Gastroesophageal sphincter (tissue), 4 donors: ENCODE measurements at places on chromosomes 16 and 17. TPM values are rescaled to one million over a fixed set of nuclear protein-coding genes. Genes with fewer than 3 reads are reported as not detected.

TBC1D3K gene
- not detected for total RNA-seq

DNA sequence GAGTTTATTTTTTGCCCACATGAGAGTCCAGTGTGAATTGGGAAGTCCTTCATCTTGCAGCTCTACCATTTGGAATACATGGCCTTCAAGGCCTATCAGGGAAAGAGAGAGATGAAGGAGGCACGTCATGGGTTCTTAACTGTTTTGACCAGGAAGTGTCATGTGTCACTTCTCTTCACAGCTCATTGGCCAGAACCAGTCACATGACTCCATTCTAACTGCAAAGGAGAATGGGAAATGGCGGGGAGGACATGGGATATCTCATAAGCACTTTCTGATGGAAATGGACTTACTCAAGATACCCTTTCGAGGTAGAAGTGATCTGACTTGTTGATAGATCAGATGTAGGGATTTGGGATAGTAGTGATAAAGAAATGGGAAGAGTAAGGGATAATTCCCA, 57.9 kb upstream of the CES5A start:
- peaks cover 8% of the 10 kb centered on the region for H3K27me3 ChIP-seq
- H3K4me1 ChIP-seq: no peaks in the 10 kb centered on the region
- H3K27ac ChIP-seq: no peak overlapping the region

GRCh38 chr16:77234611-77235010, 35.4 kb downstream of the SYCE1L start:
- H3K36me3 ChIP-seq: no peaks in the 10 kb centered on the region
- no peak overlapping the region for H3K4me3 ChIP-seq
- no peak for ATAC-seq
- peaks cover 36% of the 10 kb centered on the region for H3K27me3 ChIP-seq

GLYR1 gene
- 86.0 TPM for total RNA-seq

PARD6A gene
- 13.4 TPM for total RNA-seq

DNA sequence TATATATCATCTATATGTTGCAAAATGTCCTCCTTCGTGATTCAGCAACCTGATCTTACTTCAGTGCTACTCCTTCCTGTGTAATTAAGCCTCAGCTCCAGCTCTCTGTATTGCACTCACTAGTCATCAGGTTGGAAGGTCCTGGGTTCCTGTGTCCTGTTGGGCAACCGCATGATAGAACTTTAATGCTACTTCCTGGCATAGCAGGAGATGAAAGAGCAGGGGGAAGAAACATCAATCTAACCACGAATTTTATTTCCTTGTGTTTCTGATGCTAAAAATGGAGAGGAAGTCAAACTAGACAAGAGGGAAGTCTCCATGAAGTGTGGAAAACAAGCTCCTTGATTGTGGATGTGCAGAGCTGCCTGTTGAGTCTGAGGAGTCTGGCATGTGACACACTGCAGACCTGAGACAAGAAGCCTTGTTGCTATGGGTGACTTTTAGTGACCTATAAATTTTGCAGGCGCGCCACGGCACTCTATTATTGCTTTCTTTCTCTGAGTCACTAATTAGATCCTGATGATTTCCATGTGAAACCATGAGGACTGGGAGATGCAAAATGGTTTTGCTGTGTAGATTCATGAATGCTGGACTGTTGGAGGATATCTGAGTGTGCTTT, 25.6 kb downstream of the IGSF6 start:
- no peak overlapping the region for H3K4me3 ChIP-seq
- no peaks in the 10 kb centered on the region for H3K27me3 ChIP-seq
- H3K4me1 ChIP-seq: peaks cover 8% of the 10 kb centered on the region

KRTAP2-3 gene
- total RNA-seq: not detected

DNA sequence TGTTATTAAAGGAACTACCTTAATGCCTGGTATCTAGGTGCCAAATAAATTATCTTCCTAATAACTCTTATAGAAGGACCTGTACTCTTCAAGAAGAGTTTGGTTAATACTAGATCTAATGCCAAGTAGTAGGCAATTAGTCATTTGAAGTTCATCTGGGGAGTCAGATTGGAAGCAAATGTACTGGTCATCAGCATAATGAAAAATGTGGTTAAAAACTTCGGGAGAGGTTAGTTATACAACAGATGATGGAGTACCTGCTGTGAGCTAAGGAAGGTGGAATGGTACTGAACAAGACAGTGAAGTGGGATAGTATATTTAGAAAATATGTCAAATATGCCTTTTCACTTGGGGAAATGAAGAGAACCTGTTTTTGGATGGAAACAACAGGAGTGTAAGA, 49.2 kb downstream of the TNRC6A start:
- H3K27ac ChIP-seq: peak overlapping the region; percentile 69
- H3K27me3 ChIP-seq: no peaks in the 10 kb centered on the region
- H3K4me3 ChIP-seq: no peak overlapping the region
- ATAC-seq: no peak
- H3K4me1 ChIP-seq: peaks cover 36% of the 10 kb centered on the region
- H3K36me3 ChIP-seq: peaks cover 10% of the 10 kb centered on the region

MEOX1 gene
- 5.3 TPM for total RNA-seq

DNA sequence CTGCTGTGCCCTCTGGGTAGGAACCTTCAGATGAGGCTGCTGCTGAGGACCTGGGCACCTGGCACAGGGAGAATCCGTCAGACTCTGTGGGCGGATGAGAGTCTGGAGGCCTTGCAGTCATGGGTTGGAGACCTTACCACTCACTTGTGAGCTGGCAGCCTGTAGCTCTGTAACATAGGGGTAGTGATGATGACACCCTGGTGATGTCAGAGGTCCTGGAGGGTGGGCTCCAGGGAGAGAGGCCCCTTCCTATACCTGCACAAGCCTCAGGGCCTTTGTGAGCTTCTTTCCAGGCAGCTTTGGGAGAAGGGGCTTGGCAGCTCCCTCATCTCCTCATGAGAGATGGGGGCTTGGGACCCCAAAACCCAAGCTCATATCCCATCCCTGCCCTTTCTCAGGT, 1.6 kb downstream of the MIEF2 start:
- peak overlapping the region; percentile 96 for H3K27ac ChIP-seq
- H3K4me3 ChIP-seq: no peak overlapping the region
- no peaks in the 10 kb centered on the region for H3K27me3 ChIP-seq
- H3K4me1 ChIP-seq: peaks cover 48% of the 10 kb centered on the region
- ATAC-seq: no peak

DNA sequence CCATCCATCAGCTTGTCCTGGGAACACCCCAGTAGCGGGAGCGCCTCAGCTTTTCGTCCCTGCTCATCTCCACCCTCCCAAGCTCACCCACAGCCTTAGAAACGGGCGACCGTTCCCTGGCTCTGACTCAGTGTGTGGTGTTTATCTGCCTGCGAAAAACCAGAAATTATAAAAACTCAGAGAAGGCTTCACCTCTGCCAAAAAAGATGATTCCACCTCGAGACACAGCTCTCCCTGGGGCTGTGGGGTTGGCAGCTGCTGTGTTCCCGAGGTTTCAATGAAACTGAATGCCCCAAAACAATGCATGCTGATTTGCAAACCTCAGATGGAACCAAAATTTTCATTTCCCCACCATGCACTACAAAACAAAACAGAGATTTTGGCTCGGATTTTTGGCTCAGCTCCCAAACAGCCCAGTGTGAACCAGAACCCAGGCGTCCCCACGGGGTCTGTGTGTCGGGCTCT, 62.4 kb upstream of the MED9 start:
- no peaks in the 10 kb centered on the region for H3K4me1 ChIP-seq
- H3K27me3 ChIP-seq: peaks cover 47% of the 10 kb centered on the region
- ATAC-seq: peak; percentile 67
- H3K36me3 ChIP-seq: no peaks in the 10 kb centered on the region
- peak overlapping the region; percentile 14 for H3K27ac ChIP-seq
- no peak overlapping the region for H3K4me3 ChIP-seq

DNA sequence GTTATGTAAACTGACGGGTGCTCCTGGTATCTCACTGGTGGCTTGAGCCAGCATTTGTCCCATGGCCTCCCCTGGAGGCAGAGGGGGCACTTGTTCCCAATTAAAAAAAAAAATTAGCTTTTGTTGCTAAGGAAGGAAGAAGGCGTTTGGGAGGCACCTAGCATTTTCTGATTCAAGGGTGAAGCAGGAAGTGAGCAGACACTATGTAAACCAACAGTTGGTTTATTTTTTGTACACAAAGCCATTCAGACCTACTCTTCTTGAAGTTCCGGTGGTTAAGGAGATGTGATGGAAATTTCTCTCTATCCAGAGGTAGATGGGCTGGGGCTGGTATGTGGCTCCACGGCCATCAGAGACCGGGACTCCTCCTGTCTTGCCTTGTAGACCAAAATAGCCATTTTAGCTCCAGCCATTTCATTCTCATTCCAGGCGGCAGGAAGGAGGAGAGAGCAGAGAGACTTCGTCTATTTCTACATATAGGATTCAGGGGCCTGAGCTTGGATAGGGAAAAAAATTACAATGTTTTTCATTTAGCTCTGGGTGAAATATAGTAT, 103.0 kb downstream of the SNX29 start:
- no peaks in the 10 kb centered on the region for H3K4me1 ChIP-seq
- H3K27me3 ChIP-seq: no peaks in the 10 kb centered on the region
- H3K36me3 ChIP-seq: no peaks in the 10 kb centered on the region
- H3K27ac ChIP-seq: no peak overlapping the region
- H3K4me3 ChIP-seq: no peak overlapping the region

DNA sequence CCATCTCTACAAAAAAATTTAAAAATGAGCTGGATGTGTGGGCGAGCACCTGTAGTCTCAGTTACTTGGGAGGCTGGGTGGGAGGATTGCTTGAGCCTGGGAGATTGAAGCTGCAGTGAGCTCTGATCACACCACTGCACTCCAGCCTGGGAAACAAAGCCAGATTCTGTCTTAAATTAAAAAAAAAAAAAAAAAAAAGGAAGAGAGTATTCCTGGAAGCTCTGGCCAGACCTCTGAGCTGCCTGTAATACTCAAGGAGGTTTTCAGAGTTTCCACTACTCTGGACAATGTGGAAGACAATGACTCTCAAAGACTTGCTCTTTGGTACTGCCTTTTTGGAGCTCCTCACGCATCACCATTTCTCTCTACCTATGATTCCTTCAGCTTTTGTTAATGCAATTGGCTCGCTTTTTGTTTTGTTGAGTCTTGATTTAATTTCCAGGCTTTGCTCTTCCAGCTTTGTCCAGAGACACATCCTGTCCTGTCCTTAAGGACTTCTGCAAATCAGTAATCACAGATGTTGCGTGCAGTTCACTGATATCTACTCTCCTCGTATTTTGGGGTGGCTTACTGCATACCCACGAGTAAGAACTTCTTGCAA, 10.8 kb downstream of the CHD9 start:
- no peak overlapping the region for H3K4me3 ChIP-seq
- no peaks in the 10 kb centered on the region for H3K27me3 ChIP-seq
- ATAC-seq: peak; percentile 48
- H3K36me3 ChIP-seq: no peaks in the 10 kb centered on the region

GRCh38 chr16:25073854-25074253, 37.7 kb upstream of the LCMT1 start:
- no peak overlapping the region for H3K4me3 ChIP-seq
- no peak overlapping the region for H3K27ac ChIP-seq
- no peak for ATAC-seq
- H3K36me3 ChIP-seq: no peaks in the 10 kb centered on the region
- no peaks in the 10 kb centered on the region for H3K4me1 ChIP-seq
- no peaks in the 10 kb centered on the region for H3K27me3 ChIP-seq

DNA sequence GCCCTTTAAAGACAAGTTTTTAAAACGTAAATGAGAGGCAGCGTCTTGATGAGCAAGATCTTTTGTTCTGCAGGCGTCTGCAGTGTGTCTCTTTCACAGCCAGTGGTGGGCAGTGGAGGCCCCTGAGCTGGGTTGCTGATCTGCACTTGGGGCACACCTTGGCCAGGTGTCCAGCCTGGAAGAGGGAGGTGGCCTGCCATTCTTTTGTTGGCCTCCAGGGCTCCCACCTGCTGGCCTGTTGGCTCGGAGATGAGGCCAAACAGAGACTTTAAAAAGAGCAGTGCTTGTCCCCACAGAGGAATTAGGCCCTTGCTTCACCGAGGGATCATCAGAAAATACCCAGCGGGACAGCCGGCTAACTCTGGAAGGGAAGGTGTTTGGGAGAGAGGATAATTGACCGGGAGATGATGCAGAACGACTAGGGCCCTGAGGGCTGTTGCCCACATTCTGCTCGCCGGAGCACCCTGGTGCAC, 145.9 kb upstream of the PLCG2 start:
- no peaks in the 10 kb centered on the region for H3K36me3 ChIP-seq
- peaks cover 5% of the 10 kb centered on the region for H3K4me1 ChIP-seq
- ATAC-seq: no peak
- no peaks in the 10 kb centered on the region for H3K27me3 ChIP-seq
- H3K27ac ChIP-seq: peak overlapping the region; percentile 39
- H3K4me3 ChIP-seq: no peak overlapping the region

TLCD2 gene
- 4.2 TPM for total RNA-seq

NUBP1 gene
- total RNA-seq: 33.0 TPM

DNA sequence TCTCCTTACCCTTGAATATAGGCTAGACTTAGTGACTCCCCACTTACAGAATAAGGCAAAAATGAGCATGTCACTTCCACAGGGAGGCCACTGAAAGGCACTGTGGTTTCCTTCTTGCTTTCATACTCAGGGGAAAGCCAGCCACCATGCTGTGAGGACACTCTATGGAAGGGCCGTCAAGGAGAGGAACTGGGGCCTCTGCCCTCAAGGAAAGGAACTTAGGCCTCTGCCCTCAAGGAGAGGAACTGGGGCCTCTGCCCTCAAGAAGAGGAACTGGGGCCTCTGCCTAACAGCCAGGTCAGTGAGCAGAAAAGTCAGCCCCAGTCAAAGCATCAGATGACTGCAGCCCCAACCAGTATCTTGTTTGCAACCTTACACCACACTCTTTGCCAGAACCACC, 30.1 kb downstream of the VPS35 start:
- peak; percentile 46 for ATAC-seq
- no peaks in the 10 kb centered on the region for H3K4me1 ChIP-seq
- peaks cover 74% of the 10 kb centered on the region for H3K36me3 ChIP-seq

- H3K4me1 ChIP-seq: peaks cover 4% of the 10 kb centered on the region
- peak; percentile 5 for ATAC-seq
- no peaks in the 10 kb centered on the region for H3K27me3 ChIP-seq
- peaks cover 22% of the 10 kb centered on the region for H3K36me3 ChIP-seq
- peak overlapping the region; percentile 59 for H3K4me3 ChIP-seq
- peak overlapping the region; percentile 97 for H3K27ac ChIP-seq
Observed at GRCh38 chr17:75289832-75290337, 652 bp upstream of the SLC25A19 start.

DNA sequence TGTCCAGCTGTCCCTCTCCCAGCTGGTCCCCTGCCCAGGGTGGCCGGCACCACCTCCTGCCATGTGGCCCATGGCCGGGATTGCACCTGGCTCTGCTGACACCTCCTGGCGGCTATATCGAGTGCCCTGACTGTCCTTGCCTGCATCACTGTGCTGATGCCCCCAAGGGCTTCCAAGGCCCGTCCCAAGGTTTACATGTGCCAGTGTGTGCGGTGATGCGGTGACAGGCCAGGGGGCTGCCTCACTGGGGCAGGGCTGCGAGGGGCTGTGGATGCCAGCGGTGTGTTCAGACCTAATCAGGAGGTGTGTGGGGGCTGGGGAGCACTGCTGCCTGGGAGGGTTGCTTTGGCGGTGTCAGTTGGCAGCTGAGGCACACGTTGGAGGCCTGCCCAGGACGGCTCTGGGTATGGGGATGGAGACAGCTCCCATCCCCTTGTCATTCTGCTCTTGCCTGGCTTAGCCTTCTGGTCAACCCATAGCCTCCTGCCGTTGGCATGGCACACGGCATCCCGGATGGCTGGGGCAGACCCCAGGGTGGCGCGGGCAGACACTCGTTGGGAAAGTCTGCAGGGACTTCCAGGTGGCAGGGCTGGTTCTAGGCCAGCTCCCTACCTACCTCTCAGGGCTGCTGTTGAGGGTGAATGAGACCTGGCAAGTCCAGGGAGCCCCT, 5.5 kb downstream of the MAP2K3 start:
- H3K27ac ChIP-seq: peak overlapping the region; percentile 97
- peaks cover 8% of the 10 kb centered on the region for H3K36me3 ChIP-seq
- H3K27me3 ChIP-seq: no peaks in the 10 kb centered on the region
- no peak for ATAC-seq
- H3K4me1 ChIP-seq: peaks cover 9% of the 10 kb centered on the region

GLG1 gene
- total RNA-seq: 121 TPM
